ENCODE measurements at places on chromosomes 7 and 10. TPM values are rescaled to one million over a fixed set of nuclear protein-coding genes. Genes with fewer than 3 reads are reported as not detected.
A peak's percentile ranks its signal among the peaks of the same experiment; 100 is the strongest.

The RPEL1 gene
- not detected for total RNA-seq

DNA sequence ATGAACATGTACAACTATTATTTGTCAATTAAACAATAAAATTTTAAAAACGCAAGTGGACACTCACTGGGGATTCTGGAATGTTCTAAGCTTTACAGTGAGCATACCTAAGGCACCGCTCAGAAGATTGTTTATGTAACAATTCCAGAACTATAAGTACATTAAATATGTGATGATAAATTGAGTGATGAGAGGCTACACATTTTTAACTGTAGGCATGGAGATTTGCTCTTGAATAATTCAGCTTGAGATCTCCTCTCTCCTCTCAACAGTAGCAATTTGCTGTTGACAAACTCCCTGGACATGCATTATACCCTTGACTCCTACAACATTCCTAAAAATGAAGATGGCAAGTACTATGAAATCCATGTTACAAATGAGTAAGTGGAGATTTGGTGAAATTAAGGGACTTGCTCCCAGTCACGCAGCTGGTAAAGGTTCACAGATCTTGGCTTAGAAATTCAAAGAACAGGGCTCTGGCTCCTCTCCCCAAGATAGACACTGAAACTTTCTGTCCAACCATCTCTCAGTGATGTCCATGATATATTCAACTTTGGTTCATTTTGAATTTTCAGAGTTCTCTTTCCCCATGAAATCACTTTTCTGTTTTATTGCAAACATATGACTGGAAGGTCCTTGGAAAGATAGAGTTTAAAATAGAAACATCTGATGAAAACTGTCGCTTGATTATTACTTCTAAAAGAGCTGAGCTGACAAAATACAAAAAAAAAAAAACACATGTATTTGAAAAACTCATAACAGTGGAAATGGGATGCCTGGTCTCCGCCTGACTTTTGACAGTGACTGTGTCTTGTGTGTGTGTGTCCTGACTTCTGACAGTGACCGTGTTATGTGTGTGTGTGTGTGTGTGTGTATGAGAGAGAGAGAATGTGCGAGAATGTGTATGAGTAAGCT lies 488.3 kb downstream of the TNS3 start:
- no peaks in the 10 kb centered on the region for H3K36me3 ChIP-seq
- no peak overlapping the region for H3K27ac ChIP-seq
- H3K4me3 ChIP-seq, result no peak overlapping the region
- H3K27me3 ChIP-seq, result no peaks in the 10 kb centered on the region

GRCh38 chr10:84269162-84269561 lies 24.3 kb downstream of the RGR start:
- H3K36me3 ChIP-seq, result no peaks in the 10 kb centered on the region
- H3K4me3 ChIP-seq, result no peak overlapping the region
- H3K4me1 ChIP-seq, result no peaks in the 10 kb centered on the region
- H3K27me3 ChIP-seq, result peaks cover 2% of the 10 kb centered on the region
- no peak for DNase-seq

The CFAP69 gene
- total RNA-seq, result 13.0 TPM

The JAKMIP3 gene
- 0.34 TPM for total RNA-seq

GRCh38 chr7:41446606-41447449 lies 256.1 kb downstream of the INHBA start:
- no peak overlapping the region for H3K4me3 ChIP-seq
- H3K27me3 ChIP-seq, result no peaks in the 10 kb centered on the region
- DNase-seq, result no peak
- no peaks in the 10 kb centered on the region for H3K36me3 ChIP-seq
- H3K4me1 ChIP-seq, result no peaks in the 10 kb centered on the region

The HYCC1 gene
- 62.5 TPM for total RNA-seq

DNA sequence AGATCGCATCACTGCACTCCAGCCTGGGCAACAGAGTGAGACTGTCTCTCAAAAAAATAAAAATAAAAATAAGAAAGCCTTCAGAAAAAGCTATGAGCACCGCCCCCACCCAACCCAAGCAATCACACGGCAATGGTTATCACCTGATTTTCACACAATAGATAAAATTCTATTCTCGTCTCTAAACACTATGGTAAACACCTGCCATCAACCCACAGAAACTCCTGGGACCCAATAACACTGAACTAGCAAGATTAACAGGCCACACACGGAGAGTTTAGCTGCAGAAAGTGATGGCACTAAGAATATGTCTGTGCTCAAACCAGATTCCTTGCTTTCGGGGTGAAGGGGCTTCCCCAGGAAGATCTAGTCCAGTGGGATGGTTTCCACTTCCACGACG lies 173.8 kb downstream of the DIP2C start:
- no peaks in the 10 kb centered on the region for H3K27me3 ChIP-seq
- no peak for DNase-seq

- no peak overlapping the region for H3K27ac ChIP-seq
- DNase-seq, result no peak
- no peak overlapping the region for H3K4me3 ChIP-seq
- H3K36me3 ChIP-seq, result no peaks in the 10 kb centered on the region
- no peaks in the 10 kb centered on the region for H3K27me3 ChIP-seq
Observed at GRCh38 chr10:123848564-123849457, 42.8 kb downstream of the CPXM2 start.

The FXYD4 gene
- total RNA-seq, result not detected

DNA sequence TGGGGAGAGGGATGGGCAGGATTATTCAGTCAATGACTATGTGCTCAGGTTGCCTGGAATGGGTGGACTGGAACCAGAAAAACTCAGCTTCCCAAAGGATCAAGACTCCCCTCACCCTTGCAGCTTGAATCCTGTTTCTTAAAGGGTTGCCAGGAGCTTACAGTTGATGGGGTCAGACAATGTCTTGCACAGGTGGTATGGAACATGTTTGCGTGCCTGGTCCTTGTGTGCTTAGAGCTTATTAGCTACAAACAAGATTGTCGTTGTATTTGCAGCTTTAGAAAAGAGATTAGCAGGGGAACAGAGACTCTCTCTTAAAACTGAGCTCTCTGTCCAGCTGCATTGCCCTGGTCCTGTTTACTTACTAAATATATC lies 56.9 kb downstream of the PRR15 start:
- H3K4me3 ChIP-seq, result no peak overlapping the region
- DNase-seq, result no peak
- no peaks in the 10 kb centered on the region for H3K27me3 ChIP-seq
- H3K4me1 ChIP-seq, result no peaks in the 10 kb centered on the region

GRCh38 chr10:101938305-101939007 lies 94.9 kb upstream of the KCNIP2 start:
- H3K36me3 ChIP-seq, result no peaks in the 10 kb centered on the region
- no peaks in the 10 kb centered on the region for H3K27me3 ChIP-seq
- H3K4me1 ChIP-seq, result peaks cover 41% of the 10 kb centered on the region
- H3K27ac ChIP-seq, result peak overlapping the region; percentile 92

The HOXA5 gene
- 61.9 TPM for total RNA-seq

GRCh38 chr10:110963162-110963561 lies 43.8 kb downstream of the SHOC2 start:
- peaks cover 1% of the 10 kb centered on the region for H3K36me3 ChIP-seq
- H3K27me3 ChIP-seq, result no peaks in the 10 kb centered on the region
- DNase-seq, result no peak
- H3K27ac ChIP-seq, result no peak overlapping the region
- peaks cover 4% of the 10 kb centered on the region for H3K4me1 ChIP-seq

GRCh38 chr7:39260279-39260844 lies 282.7 kb downstream of the POU6F2 start:
- H3K4me1 ChIP-seq, result no peaks in the 10 kb centered on the region
- H3K27ac ChIP-seq, result no peak overlapping the region
- H3K36me3 ChIP-seq, result no peaks in the 10 kb centered on the region

GRCh38 chr7:88106434-88106833 lies 113.4 kb downstream of the SRI start:
- DNase-seq, result no peak
- peaks cover 2% of the 10 kb centered on the region for H3K36me3 ChIP-seq
- no peak overlapping the region for H3K27ac ChIP-seq
- H3K4me3 ChIP-seq, result no peak overlapping the region
- no peaks in the 10 kb centered on the region for H3K27me3 ChIP-seq
- H3K4me1 ChIP-seq, result peaks cover 4% of the 10 kb centered on the region

DNA sequence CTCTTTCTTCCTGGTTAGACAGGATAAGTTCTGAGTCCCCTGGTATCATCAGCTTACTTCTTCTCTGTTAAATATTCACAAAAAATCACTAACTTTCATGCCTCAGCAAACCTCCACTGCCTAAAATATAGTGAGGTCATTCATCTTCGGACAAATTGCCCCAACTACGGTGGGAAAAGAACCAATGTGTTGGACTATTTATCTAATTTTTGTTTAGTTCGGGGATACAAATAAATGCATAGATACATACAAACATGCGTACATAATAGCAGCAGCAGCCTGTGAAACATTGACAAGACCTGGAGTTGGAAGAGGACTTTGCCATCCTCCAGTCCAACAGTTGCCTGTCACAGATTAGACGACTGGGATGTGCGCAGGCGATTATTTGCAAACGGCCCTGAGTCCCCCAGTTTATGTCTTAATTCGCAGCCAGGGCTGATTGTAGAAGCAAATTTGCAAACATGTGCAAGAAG lies 51.5 kb downstream of the EGFR start:
- no peak for DNase-seq
- no peaks in the 10 kb centered on the region for H3K36me3 ChIP-seq
- H3K4me1 ChIP-seq, result no peaks in the 10 kb centered on the region
- H3K27ac ChIP-seq, result no peak overlapping the region
- H3K4me3 ChIP-seq, result no peak overlapping the region

GRCh38 chr7:94062372-94062771 lies 58.2 kb upstream of the BET1 start:
- DNase-seq, result no peak
- no peaks in the 10 kb centered on the region for H3K4me1 ChIP-seq
- no peak overlapping the region for H3K4me3 ChIP-seq
- no peaks in the 10 kb centered on the region for H3K27me3 ChIP-seq

DNA sequence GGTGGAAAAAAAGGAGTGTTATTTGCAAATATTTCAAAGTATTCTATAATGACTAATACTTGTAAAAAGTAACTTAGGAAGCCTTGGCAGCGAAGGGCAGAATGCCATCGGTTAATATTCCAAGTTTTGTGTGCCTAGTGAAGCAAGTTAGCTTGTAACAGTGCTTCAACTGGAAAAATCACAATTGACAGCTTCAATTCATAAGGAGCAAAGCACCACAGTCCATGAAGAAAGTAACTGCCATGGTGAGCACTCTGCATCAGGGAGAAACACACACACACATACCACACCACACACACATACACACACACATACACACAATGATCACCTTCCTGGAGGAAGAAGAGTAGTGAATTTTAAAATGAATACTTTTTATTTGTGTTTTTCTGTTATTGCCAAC lies 298.3 kb downstream of the CNTNAP2 start:
- no peak overlapping the region for H3K27ac ChIP-seq
- DNase-seq, result no peak
- H3K27me3 ChIP-seq, result no peaks in the 10 kb centered on the region

GRCh38 chr10:61779950-61780659 lies 117.4 kb downstream of the CABCOCO1 start:
- no peaks in the 10 kb centered on the region for H3K4me1 ChIP-seq
- no peak overlapping the region for H3K4me3 ChIP-seq
- H3K27me3 ChIP-seq, result no peaks in the 10 kb centered on the region

GRCh38 chr7:66216687-66217086 lies 11.6 kb downstream of the TPST1 start:
- no peaks in the 10 kb centered on the region for H3K36me3 ChIP-seq
- H3K4me1 ChIP-seq, result no peaks in the 10 kb centered on the region
- H3K27me3 ChIP-seq, result no peaks in the 10 kb centered on the region
- H3K27ac ChIP-seq, result no peak overlapping the region
- H3K4me3 ChIP-seq, result no peak overlapping the region

DNA sequence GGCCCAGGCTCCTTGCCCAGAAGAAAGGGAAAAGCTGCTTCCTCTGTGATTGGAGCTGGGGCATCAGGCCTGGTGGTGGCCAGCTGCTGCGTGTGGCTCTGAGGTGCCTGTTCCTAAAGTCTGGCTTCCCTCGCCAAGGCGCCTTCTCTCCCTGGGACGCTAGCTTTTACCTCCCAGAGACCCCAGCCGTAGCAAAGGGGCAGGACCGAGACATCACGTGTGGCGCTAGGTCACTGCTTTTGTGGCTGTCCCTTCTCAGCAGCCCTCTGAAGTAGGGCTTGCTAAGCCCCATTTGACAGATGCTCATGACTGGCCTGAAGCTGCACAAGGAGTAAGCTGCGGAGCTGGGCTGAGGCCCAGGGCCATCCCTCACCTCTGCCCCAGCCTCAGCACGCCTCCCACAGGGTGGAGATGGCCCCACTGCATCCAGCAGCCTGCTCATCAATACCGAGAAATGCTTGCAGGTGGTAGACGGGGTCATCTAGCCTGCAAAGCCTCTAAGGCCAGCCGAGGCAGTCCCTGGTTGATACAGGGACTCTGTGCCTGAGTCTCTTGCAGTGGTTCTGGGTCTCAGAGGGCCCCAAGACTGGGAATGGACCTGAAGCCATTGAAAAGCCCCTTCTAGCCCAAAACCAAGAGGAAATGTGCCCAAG lies 171.2 kb downstream of the LCOR start:
- H3K4me1 ChIP-seq, result peaks cover 8% of the 10 kb centered on the region
- DNase-seq, result no peak
- no peaks in the 10 kb centered on the region for H3K27me3 ChIP-seq
- no peaks in the 10 kb centered on the region for H3K36me3 ChIP-seq
- H3K27ac ChIP-seq, result no peak overlapping the region
- H3K4me3 ChIP-seq, result no peak overlapping the region

- peaks cover 6% of the 10 kb centered on the region for H3K4me1 ChIP-seq
- H3K27me3 ChIP-seq, result no peaks in the 10 kb centered on the region
- no peaks in the 10 kb centered on the region for H3K36me3 ChIP-seq
- DNase-seq, result no peak
- H3K4me3 ChIP-seq, result no peak overlapping the region
- H3K27ac ChIP-seq, result no peak overlapping the region
Observed at GRCh38 chr7:155252892-155253501, 44.7 kb upstream of the INSIG1 start.

GRCh38 chr10:14839305-14839695 lies 1.2 kb downstream of the HSPA14 start:
- peaks cover 12% of the 10 kb centered on the region for H3K36me3 ChIP-seq
- peak; percentile 16 for DNase-seq
- H3K4me3 ChIP-seq, result peak overlapping the region; percentile 82
- peaks cover 16% of the 10 kb centered on the region for H3K4me1 ChIP-seq

- no peaks in the 10 kb centered on the region for H3K36me3 ChIP-seq
- H3K27ac ChIP-seq, result no peak overlapping the region
- DNase-seq, result no peak
- H3K4me3 ChIP-seq, result no peak overlapping the region
- peaks cover 9% of the 10 kb centered on the region for H3K4me1 ChIP-seq
Observed at GRCh38 chr7:37705976-37706375, 22.4 kb downstream of the GPR141 start.

DNA sequence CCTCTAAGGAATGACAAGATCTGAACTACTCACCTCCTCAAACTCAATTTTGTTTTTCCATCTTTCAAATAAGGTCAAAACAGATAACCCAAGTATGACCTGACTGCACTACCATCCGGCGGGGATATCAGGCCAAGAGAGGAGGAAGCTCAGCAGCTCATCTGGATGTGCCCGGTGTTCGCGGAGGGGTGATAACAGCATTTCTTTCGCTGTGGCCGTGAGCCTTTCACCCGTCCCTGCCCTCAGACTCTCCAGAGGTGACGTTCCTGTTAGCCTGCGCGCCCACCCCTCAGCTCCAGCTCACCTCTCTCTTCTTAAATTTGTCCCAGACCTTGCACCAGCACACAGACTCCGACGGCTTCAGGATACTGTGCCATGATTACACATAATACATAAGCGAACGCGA lies 526 bp downstream of the ZNF248 start:
- H3K4me3 ChIP-seq, result peak overlapping the region; percentile 50
- no peaks in the 10 kb centered on the region for H3K36me3 ChIP-seq
- DNase-seq, result no peak
- peak overlapping the region; percentile 99 for H3K27ac ChIP-seq
- H3K4me1 ChIP-seq, result peaks cover 26% of the 10 kb centered on the region

GRCh38 chr7:15687546-15688278 lies 1.2 kb upstream of the MEOX2 start:
- H3K4me3 ChIP-seq, result no peak overlapping the region
- no peaks in the 10 kb centered on the region for H3K4me1 ChIP-seq
- no peaks in the 10 kb centered on the region for H3K36me3 ChIP-seq
- peak; percentile 74 for DNase-seq
- H3K27ac ChIP-seq, result peak overlapping the region; percentile 75

Data from lung (tissue), 17 donors.